ENCODE measurements at places on chromosomes 3 and 15. TPM values are rescaled to one million over a fixed set of nuclear protein-coding genes. Genes with fewer than 3 reads are reported as not detected.

GRCh38 chr15:83654379-83655236 is 685 bp downstream of the ADAMTSL3 start:
- DNase-seq = no peak

GRCh38 chr3:102599819-102600576 is 165.2 kb downstream of the ZPLD1 start:
- DNase-seq = no peak

- DNase-seq = peak; percentile 79
Measured at GRCh38 chr3:112333002-112333380, at the start of gene CD200. TSS of gene CD200 (plus strand) at chr3:112333156. CDS start at chr3:112333213, 57 bp downstream.

DNA sequence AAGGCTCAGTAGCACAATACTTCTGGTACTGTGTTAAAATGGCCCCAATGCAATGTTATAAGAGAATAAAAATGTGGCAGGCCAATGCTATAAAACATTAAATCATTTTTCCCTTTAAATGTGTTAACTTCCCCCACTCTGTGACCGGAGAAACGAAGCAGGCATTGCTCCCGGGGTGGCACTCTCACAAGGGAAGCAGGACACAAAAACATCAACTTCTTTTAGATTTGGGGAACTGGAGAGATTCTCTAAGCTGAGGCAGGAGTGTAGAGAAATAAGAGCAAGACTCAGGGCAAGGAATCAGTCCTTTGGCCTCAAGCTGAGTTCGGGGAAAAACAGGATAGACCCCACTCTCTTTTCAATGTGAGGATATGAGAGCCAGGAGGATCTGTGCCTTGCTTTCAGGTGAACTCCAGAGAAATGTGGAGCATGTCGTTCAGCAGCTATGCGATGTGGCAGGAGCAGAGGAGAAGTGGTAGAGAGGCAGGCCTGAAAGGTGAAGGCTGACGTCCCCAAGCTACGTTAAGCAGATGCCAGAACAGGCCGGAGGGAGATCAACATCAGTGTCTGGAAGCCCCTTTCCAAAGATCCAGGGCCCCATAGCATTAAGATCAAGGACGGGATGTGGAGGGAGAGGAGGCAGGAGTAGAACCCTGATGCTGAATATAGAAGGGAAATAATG is 160.2 kb downstream of the PLD1 start:
- no peak for DNase-seq

The NEDD4 gene
- 15.0 TPM for total RNA-seq

The NR1I2 gene
- total RNA-seq = 0.60 TPM

DNA sequence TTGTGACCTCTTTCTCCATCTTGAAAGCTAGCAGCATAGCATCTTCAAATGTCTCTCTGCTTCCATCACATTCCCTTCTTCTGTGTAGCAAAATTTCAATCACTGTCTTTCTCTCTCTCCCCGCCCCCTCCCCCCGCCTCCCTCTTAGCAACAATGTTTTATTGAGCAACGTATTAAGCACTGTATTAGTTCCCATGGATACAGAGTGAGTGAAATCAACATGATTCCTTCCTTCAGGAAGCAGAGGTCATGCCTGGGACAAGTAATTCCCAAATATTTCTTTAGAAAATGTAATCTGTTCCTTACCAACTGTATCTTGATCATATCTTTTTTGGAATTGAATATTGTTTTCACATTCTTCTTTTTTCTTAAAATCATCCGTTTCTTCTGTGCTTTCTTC is 373.7 kb upstream of the NECTIN3 start:
- no peak for DNase-seq

DNA sequence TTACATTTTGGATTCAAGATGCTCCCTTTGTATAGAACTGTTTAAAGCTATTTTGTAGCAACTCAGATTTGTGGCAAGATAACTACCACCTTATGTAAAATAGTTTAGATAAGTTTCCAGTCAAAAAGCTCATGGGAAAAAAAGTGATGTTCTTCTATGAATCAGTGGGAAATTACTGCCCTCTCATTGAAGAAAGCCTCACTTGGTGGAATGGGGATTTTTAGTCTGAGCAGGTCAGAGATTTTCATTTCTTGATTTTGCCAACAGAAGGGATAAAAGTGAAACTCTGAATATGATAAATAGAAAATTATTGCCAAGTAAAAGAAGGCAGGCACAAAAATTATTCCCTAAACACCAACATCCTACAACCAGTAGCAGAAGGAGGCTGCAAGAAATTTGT is 25.8 kb upstream of the CSTA start:
- DNase-seq = no peak

GRCh38 chr3:52082951-52083350 is 26.6 kb upstream of the DUSP7 start:
- DNase-seq = no peak

The EFCC1 gene
- total RNA-seq = not detected

DNA sequence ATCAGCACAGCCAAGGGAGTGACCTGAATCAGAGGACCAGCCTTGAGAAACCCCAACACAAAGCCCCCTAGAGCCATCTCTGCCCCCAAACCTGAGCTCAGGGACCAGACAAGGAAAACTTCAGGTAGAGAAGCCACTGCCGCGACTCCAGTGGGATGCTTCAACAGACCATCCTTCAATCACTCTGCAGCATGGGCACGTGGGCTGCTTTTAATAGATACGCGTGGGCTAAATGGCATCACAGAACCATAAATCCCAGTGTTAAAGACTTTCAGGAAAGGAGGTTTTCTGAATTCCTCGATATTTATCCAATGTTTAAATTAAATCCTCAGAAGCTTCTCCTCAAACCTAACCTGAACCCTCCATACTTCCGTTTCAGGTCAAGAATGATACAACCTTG is 30.6 kb downstream of the SH3BP5 start:
- DNase-seq = no peak

The NEIL1 gene
- total RNA-seq = 9.4 TPM

The MAP1A gene
- total RNA-seq = 1.4 TPM

DNA sequence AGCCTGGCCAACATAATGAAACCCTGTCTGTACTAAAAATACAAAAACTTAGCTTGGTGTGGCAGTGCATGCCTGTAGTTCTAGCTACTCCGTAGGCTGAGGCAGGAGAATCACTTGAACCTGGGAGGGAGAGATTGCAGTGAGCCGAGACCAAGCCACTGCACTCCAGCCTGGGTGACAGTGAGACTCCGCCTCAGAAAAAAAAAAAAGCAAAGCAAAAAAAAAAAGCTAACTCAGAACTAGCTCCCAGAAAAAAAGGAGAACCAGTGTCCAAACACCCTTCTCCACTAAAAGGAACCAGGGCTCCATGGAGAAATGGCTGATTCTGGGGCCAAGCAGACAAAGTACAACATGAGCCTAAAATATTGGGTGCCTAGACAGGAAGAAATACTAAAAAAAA is 16.7 kb upstream of the CRTC3 start:
- DNase-seq = no peak

- DNase-seq = no peak
Measured at GRCh38 chr3:80770106-80771074, 991.1 kb downstream of the GBE1 start.

The SI gene
- not detected for total RNA-seq

The LARP6 gene
- total RNA-seq = not detected

The HCN4 gene
- total RNA-seq = not detected

The ADAMTS17 gene
- 0.19 TPM for total RNA-seq

DNA sequence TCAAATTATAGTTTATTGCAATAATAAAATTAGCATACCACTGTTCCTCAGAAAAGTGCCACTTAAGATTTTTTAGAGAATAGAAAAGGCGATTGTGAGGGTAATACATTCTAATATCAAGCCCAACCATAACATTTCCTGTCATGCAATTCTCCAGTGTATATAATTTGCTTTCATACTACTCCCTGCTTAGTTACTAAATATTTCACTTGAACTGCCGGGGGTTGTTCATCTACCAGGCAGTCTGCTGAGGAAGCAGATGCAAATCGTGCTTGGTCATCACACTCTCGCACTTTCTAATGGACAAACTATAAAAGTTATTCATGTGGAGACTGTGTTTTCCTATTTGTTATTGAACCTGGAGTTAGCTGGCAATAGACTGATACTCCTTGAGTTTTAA is 645.6 kb upstream of the CBLB start:
- DNase-seq = no peak

DNA sequence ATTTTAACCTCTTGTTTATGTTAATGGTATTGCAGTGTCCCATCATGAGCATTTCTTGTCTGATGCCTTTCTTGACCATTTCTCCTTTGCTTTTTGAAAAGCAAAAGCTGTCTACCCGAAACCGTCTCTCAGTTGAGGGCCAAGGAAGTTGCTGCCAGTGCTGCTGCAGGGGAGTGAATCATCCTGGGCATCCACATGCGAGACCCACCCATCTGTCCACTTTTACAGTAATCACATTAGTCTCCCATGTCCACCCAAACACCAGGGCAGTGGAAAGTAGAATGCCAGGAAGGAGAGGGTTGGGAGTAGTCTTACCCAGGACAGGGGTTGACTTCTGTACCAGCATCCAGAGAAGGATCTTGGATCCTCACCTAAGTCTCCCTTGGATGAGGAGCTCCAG is 48.6 kb upstream of the TEX264 start:
- DNase-seq = no peak

DNA sequence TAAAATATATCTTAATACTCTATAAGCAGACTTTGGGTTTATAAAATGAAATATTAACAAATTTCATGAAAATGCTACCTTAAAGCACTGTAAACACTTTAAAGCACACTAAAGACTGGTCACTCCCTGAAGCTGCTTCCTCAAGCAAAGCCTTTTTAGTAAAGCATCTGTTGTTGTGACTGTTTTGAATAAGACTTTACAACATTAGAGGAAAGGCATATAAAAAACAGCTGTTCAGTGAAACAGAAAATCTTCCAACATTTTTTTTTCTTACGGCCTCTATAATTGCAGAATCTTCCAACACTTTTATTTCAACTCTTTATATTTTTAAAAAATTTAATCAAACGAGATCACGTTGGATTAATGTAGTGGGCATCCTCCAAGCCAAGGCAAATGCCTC is 48.1 kb downstream of the GRK7 start:
- DNase-seq = no peak
